NCI-H774 (cell line): ENCODE measurements at places on chromosomes 2 and 18.

- DNase-seq, result no peak
Observed at GRCh38 chr2:220167956-220168355, 540.5 kb downstream of the SLC4A3 start.

- DNase-seq, result no peak
Observed at GRCh38 chr2:229129738-229130371, 141.2 kb downstream of the PID1 start.

DNA sequence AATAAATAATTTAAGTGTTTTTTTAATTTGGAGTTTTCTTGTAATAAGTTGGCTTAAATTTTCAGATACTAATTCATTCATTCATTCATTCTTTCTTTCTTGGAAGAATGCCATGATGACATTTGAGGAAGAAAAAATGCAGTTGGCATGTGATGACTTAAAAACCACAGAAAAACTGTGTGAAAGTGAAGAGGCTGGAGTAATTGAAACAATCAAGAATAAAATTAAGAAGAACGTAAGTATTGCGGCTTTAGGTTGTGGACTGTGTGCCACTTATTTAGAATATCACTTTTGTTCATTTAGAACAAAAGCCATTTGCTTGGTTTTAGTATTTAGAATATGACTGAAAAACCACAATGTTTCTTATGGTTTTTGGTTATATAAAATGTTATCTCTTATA is 51.4 kb downstream of the TTC39C start:
- no peak for DNase-seq

DNA sequence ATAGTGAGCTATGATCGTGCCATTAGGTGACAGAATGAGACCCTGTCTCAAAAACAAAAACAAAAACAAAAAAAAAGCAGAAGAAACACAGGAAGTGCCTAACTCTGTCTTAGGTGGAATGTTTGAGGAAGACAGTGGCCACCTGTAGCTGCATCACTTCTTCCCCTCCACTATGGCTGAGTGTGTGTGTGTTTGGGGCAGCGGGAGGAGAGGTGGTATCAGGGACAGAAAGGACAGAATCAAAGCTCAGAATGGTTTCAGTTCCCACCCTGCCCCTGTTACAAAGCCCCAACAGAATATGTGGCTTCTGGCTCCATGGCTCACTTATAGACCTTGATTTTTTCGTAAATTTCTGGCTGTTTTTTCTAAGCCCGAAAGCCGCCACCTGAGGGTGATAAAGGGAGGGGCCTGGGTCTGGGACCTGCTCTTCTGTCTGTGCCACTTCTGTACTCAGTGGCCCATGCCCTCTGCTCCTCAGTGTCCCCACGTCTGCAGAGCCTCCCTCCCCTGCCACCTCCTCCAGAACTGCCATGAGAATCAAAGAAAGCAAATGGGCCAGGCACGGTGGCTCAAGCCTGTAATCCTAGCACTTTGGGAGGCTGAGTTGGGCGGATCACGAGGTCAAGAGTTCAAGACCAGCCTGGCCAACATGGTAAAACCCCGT is 27.4 kb downstream of the SERTAD2 start:
- DNase-seq, result no peak

GRCh38 chr2:96340493-96341414 is 5.2 kb downstream of the NCAPH start:
- no peak for DNase-seq

DNA sequence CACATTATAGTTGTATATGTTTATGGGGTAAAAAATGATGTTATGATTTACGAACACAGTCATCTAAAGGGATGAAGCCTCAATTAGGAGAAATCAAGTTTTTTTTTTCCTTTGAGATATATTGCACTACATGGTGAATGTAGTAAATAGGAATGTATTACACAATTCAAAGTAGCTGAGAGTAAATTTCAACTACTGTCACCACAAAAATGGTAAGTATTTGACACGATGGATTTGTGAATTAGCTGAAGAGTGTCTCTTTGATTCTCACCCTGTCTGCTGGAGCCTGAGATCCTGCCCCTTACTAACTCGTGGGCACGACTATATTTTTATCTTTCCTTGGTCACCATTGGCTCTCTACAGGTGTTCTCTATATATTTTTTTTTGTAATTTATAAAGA is 540.4 kb upstream of the DSEL start:
- DNase-seq, result no peak

DNA sequence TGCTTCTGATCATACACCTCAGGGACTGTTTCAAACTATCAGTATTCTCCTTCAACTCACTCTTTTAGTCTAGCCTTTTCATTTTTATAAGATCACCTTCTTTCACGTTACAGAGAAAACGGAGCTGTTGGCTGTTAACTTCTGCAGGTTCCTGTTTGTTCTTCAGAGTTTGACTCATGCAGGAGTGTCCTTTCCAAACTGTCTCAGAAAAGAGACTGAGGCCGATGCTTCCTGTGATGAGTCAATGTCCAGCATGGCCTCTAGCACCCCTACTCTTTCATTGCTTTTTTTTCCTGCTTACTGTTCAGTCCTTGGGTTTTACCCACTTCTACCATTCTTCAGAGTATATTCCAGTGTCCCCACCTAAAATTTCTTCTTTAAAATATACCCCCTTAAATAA is 240.8 kb upstream of the RGPD4 start:
- no peak for DNase-seq

GRCh38 chr2:212939777-212940531 is 211.5 kb downstream of the IKZF2 start:
- peak; percentile 96 for DNase-seq

GRCh38 chr2:241228081-241228859 is 39.8 kb downstream of the ANO7 start:
- DNase-seq, result no peak

DNA sequence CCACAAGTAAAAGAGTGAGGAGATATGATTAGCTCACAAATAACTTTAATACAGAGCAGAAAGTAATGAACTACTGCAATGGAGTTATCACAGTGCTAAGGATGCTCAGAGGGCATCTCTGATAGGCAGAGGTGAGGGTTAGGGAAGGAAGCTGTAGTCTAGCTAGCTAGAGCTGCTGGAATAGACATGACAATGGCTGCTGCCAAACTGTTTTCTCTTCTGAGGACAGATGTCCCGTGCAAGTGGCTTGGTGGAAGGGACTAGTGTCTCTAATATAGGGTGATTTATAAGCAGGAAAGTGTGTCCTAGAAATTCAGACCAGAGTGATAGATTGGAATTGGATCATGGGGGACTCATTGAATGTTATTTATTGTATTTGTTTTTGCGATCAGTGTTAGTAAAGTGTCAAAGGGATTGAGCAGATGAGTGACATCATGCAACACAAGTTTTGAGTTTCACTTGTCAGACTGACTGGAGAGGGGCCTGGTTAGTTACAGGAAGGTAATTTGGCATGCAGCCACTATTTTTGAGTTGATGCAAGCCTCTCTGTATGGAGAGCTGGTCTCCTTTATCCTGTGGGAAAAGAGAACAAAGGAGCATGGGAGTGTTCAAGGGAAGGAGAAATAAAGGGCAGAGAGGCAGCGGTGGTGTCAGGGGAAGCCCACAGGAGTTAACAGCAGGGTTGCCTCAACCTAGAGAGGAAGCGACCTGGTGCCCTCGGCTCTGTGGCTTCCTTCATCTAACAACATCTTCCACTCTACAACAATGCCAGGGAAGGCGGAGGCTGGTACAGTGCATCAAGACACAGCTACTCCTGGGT is 1.9 kb downstream of the CTLA4 start:
- DNase-seq, result no peak

- DNase-seq, result no peak
Observed at GRCh38 chr2:130819608-130820278, 17.0 kb upstream of the ARHGEF4 start.

DNA sequence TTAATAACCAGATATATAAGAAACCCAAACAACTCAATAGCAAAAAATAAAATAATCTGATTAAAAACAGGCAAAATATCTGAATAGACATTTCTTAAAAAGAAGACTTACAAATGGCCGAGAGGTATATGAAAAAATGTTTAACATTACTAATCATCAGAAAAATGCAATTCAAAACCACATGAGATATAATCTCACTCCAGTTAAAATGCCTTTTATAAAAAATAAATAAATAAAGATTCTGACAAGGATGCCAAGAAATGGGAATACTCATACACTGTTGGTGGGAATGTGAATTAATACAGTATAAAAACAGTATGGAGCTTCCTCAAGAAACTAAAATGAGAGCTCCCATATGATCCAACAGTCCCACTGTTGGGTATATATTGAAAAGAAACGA is 33.9 kb upstream of the BMP10 start:
- no peak for DNase-seq

- DNase-seq, result no peak
Observed at GRCh38 chr2:33363325-33364298, 112.8 kb upstream of the RASGRP3 start.

- no peak for DNase-seq
Observed at GRCh38 chr2:189726271-189726670, 36.3 kb downstream of the OSGEPL1 start.

GRCh38 chr2:203585516-203585915 is 50.4 kb upstream of the RAPH1 start:
- DNase-seq, result no peak

DNA sequence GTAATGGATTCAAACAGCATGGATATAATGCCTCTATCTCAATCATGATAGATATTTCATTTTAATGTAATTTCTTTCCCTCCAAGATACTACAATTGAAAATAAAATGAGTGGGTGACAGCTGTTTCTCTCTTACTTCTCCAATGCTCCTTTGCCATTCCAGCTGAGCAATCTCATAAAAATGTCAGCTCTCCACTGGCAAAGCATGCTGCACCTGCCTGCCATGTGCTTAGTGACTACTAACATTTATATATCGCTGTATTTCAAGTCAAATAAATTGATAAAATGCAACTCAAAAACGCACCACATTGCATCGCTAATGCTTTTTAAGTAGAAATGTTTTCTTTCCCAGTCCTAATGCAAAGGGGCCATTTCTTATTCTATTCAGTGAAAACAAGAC is 1093.9 kb downstream of the CBLN2 start:
- peak; percentile 82 for DNase-seq

- no peak for DNase-seq
Observed at GRCh38 chr2:3534251-3534814, 15.0 kb upstream of the ADI1 start.

DNA sequence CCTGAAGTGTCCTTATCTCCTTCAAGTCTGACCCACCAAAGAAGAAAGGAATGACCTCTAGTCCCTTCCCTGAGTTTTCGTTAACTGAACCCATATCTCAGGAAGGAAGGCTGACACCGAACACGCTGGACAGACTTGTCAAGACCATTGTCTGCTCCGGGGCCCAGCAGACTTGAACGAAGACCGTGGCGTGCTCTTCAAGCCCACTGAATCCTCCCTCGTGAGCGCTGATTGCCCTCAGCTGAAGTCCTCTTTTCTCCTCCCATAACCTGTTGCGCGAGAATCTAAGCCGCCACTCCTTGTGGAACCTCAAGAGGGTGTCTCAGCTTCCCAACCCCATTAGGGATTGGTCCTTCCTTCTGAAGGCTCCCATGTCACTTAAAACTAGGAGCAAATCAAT is 634 bp upstream of the CNDP1 start:
- no peak for DNase-seq

DNA sequence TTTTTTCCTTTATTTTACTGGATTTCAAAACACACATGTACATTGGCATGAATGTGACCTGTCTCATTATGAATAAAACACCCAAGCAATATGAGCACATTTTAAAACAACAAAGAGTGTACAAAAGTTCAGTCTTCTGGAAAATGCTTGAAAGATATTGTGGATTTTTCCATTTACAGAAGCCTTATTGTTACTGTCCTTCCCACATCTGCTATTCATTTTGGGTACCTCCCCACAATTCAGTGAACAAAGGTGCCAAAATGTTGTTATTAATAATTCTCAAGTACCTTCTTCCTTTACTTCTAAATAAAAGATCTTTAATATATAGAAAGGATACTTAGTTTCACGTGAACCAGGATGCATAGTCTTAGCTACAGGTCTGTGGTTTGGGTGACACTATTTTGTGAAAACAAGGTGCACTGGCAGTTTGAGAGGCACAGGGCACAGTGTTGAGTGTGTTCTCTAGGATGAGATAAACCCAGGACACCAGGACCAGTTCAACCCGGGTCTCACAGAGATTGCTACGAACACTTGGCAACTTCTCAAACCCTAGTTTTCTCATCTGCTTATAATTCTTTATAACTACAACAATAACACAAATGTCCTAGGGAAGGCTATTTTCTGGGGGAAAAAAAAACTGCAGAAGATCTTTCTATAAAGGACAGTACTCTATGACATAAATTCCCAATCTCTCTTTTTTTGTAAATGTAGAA is 84.5 kb upstream of the GALNT5 start:
- DNase-seq, result no peak

- no peak for DNase-seq
Observed at GRCh38 chr2:200788121-200788718, 23.5 kb upstream of the BZW1 start.

- no peak for DNase-seq
Observed at GRCh38 chr18:11861583-11862288, 10.5 kb downstream of the CHMP1B start.

- no peak for DNase-seq
Observed at GRCh38 chr2:176584333-176584732, 315.1 kb downstream of the MTX2 start.

- no peak for DNase-seq
Observed at GRCh38 chr2:177281400-177282180, 17.1 kb upstream of the NFE2L2 start.

DNA sequence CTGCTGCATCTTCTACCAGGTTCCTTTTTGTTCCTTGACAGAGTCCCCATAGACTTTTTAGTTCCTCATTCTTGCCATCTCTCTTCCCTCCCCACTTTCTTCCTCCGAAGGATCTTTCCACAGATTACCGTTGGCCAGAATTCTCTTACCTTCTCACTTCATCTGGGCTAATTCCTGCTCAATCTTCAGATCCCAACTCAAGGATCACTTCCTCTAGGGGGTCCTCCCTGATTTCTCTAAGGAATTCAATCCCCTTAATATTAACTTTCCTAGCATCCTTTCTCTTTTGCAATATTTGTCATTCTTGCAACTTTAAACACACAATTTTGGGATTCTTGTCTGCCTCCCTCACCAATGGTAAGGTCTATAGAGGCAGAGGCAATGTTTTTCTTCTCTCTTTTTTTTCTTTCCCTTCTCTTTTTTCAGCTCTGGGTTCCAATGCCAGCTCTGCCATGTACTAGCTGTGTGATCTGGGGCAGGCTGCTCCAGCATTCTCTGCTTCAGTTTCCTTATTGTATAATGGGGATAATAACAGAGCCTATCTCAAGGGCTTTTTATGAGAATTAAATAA is 5.4 kb upstream of the KCNE4 start:
- no peak for DNase-seq

- no peak for DNase-seq
Observed at GRCh38 chr2:45860136-45861121, 209.0 kb downstream of the PRKCE start.

GRCh38 chr2:240972636-240973521 is 25.5 kb upstream of the SNED1 start:
- peak; percentile 22 for DNase-seq

- DNase-seq, result no peak
Observed at GRCh38 chr2:195535911-195536522, 121.0 kb upstream of the SLC39A10 start.
